ENCODE measurements at places on chromosomes 2 and 18.

DNA sequence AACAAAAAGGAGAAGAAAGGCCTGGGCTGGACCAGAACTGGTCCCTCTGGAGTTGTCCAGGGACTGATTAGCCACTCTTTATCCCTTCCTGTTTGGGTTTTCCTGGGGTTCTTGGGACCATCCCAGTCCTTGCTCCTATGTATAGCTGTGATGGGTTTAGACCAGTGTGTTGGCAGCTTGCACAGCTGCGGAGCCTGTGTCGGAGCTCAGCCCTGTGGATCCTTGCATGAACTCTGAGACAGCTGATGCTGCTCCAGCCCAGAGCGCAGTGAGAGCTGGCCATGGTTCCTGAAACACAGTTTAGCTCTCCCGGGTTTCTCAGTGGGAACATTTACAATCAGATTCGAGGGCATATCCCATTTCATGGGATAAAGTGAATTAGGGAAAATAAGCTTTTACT, 16.9 kb downstream of the IMPA2 start:
- no peak for DNase-seq

GRCh38 chr2:130334026-130334425, 8.7 kb upstream of the IMP4 start:
- peak; percentile 28 for DNase-seq

DNA sequence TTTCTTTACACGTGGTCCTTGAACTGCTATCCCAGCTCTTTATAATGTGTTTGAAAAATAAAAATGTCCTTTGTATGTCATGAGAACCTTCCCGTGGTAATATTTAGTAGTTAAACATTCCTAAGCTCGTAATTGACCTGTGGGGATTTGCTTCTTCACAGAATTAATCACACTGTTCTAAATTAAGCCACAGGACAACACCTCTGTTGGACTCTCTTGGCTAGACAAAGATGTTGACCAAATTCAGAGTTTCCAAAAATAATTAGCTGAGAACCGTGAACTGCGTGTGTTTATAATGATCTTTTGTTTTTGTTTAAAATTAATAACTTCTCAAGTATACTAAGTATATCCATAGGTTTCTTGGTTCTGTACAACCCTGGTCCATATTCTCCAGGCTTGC, 146.1 kb downstream of the GBX2 start:
- no peak for DNase-seq

DNA sequence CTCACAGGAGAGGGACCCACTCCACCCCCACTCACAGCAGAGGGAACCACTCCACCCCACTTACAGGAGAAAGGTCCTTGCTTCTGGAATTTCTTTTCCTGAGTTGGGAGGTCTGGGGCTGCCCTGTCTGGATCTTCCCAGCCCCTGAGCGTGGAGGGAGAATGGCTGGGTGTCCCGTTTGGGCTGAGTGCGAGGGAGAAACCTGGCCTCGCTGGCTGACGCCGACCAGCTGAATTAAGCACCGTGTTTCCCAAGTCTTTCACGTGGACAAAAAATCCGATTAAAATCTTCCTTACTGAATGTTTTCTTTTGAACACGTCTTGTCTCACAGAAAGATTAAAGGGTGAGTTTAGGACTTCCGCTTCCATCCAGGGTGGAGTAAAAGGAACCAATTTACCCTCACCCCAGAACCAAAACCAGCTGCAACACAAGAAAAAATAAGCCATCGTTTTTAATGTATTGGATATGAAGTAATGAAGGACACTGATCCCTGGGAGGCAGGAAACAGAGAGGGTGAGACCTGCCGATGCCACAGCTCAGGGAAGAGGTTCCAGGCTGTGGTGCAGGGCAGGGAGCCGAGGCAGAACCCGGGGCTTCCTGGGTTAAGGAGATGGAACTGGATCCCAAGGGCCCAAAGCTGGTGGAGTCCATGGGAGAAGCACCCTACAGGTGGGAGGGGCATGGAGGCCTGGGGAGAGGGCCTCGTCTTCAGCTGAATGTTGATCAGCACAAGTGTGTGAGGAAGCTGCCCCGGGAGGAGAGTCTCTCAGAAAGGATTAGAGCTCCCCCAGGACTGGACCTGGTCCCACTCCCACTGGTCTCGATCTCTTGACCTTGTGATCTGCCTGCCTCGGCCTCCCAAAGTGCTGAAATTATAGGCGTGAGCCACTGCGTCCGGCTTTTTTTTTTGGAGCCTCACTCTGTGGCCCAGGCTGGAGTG, 60.3 kb downstream of the RTP5 start:
- DNase-seq: no peak

GRCh38 chr2:212330263-212330662, 208.3 kb downstream of the ERBB4 start:
- no peak for DNase-seq

GRCh38 chr2:189287982-189288521, 108.5 kb upstream of the COL5A2 start:
- no peak for DNase-seq

GRCh38 chr18:64438178-64438577, 289.3 kb upstream of the LINC00305 start:
- DNase-seq: no peak

GRCh38 chr2:201642086-201642578, 1.2 kb downstream of the TMEM237 start:
- DNase-seq: no peak

GRCh38 chr2:236628981-236629605, 59.5 kb downstream of the ACKR3 start:
- peak; percentile 25 for DNase-seq

DNA sequence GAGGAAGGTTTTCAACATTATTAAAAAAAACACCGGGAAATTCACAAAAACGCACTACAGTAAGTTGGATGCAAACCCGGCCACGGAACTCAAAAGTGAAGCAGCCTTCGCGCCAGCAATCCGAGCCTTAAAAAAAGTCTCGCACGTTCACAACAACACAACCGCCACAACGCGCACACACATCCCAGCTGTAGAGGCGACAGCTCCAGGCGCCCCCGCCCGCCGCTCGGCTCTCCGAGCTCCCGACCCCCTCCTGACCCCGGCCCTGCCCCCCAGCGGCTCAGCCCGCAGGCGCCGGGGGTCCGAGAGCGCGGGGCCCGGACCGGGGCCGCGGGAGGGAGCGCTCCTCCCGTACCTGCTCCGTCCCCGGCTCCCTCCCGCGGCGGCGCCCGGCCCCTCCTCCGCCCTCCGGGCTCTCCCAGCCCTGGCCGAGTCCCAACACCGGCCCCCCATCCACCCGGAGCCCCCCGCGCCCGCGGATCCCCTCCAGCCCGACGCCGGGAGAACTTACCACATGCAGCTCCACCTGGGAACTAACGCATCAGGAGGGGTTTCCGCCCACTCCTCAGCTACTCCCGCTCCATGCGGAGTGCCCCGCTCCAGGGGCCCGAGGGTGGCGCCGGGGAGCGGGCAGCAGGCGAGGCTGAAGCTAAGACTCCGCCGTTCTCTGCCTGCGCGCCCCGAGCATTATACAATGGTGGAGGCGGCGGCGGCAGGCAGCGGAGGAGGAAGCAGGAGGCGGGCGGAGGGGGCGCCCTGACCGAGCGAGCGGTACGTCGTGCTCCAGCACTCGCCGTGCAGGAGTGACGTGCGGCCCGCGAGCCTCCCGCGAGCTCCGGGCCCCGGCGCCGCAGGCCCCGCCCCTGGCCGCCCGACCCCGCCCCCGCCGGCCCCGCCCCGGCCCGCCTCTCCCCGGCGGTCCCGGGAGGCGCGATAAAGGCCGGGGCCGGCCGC, at the start of gene SERTAD2:
Gene SERTAD2 (minus strand): TSS at position 805 of the 954 bp plus-strand sequence. CDS start 17,042 bp downstream, outside the sequence.
- peak; percentile 88 for DNase-seq

- no peak for DNase-seq
Measured at GRCh38 chr2:173358616-173359015, 3.9 kb downstream of the CDCA7 start.

- no peak for DNase-seq
Measured at GRCh38 chr2:38973266-38973665, 83.6 kb downstream of the ARHGEF33 start.

DNA sequence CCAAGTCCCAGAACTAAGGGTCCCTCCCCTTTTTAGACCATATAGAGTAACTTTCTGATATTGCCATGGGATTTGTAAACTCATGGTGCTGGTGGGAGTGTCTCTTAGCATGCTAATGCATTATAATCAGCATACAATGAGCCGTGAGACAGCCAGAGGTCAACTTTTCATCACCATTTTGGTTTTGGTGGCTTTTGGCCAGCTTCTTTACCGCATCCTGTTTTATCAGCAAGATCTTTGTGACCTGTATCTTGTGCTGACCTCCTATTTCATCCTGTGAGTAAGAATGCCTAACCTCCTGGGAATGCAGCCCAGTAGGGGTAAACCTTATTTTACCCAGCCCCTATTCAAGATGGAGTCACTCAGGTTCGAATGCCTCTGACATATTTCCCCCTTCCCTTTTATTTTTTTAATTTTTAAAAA, 148.2 kb downstream of the PHLPP1 start:
- no peak for DNase-seq

DNA sequence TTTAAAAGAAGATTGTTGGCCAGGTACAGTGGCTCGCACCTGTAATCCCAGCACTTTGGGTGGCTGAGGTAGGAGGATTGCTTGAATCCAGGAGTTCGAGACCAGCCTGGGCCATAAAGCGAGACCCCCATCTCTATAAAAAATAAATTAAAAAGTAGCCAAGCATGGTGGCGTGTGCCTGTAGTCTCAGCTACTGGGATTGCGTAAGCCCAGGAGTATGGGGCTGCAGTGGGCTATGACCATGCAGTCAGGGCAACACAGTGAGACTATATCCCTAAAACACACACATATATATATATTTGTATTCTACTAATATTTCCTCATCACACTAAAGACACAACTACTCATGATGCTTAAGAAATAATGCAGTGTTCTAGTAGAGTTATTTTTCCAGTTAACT, 7.1 kb downstream of the HDHD2 start:
- no peak for DNase-seq

- no peak for DNase-seq
Measured at GRCh38 chr2:105894327-105894944, 149.7 kb downstream of the NCK2 start.

GRCh38 chr2:116879650-116880160, 934.8 kb upstream of the DDX18 start:
- no peak for DNase-seq

GRCh38 chr2:213691351-213691750, 407.1 kb downstream of the SPAG16 start:
- no peak for DNase-seq

DNA sequence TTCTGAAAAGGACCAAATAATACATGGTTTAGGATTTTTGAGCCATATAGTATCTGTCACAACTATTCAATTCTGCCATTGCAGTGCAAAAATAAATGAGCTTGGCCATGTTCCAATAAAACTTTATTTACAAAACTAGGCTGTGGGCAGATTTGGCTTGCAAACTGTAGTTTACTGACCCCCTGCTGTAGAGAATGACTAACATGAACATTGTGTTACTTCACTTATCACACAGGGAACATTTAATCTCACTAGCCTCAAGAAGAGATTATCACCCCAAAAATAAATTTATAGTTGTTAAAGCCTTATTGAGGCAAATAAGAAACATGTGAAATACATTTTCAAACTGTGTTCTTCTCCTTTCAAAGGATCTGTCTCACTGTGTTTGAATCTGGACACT, 766.2 kb downstream of the MBD2 start:
- DNase-seq: no peak

GRCh38 chr2:235068701-235069100, 116.9 kb downstream of the SH3BP4 start:
- DNase-seq: no peak

- DNase-seq: no peak
Measured at GRCh38 chr18:66641056-66641455, 37.2 kb upstream of the CDH19 start.

- no peak for DNase-seq
Measured at GRCh38 chr18:22831441-22831904, 101.7 kb upstream of the RBBP8 start.

DNA sequence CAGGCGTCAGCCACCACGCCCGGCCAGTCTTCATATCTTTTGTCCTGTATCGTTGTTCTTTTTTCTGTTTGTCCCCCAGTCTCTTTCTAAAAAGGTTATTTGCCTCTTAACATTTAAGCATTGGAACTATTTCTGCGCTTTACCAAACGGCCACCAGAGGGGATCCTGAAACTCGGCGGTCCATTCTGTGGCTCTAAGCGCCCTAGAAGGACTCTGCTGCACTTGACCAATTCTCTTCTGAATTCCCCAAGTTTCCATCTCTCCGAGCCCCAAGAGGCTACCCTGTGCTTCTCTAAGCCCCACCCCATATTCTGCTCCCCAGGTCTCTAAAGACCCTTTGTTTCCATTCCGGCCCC, 33.1 kb upstream of the REG3G start:
- no peak for DNase-seq

GRCh38 chr2:127310980-127311379, 17.0 kb upstream of the ERCC3 start:
- DNase-seq: no peak

DNA sequence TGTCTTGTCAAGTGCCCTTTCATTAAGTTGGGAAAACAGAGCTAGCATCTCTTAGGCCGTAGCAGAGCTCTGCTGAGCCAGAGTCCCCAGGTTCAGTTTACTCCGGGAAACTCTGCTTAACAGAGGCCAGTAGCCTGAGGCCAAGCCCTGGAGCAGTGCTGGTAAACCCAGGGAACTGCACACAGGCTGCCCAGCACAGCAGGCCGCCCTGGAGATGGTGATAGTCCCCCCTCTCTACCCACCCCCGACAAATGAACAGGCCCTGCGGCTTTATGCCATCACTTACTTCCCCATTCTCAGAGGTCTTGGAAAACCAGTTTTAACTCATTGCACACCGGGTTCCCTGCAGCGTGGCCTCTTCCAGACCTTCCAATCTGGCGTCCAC, 3.5 kb downstream of the CNNM4 start:
- no peak for DNase-seq

- no peak for DNase-seq
Measured at GRCh38 chr2:20516646-20517341, 69.9 kb downstream of the RHOB start.

- DNase-seq: no peak
Measured at GRCh38 chr2:71223767-71224333, 3.1 kb downstream of the PAIP2B start.

DNA sequence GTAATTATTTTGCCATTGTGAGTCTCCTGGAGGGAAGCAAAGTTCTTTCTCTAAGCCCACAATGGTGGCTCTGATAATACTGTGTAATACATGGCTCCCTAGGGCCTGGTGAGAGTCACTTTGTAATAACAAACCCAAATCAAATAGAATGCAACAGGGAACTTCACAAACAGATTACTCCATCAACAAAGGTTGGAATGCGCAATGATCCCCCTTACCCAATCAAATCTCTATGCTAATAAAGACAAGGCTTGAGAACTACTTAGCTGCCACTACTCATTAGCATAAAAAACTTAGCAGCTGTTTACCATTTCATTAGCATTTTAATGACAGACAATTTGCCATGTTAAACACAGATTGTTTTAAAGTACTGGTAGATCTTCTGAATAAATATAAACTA, 285.6 kb upstream of the SESTD1 start:
- DNase-seq: no peak

- DNase-seq: no peak
Measured at GRCh38 chr2:53353135-53354114, 414.2 kb upstream of the CHAC2 start.

DNA sequence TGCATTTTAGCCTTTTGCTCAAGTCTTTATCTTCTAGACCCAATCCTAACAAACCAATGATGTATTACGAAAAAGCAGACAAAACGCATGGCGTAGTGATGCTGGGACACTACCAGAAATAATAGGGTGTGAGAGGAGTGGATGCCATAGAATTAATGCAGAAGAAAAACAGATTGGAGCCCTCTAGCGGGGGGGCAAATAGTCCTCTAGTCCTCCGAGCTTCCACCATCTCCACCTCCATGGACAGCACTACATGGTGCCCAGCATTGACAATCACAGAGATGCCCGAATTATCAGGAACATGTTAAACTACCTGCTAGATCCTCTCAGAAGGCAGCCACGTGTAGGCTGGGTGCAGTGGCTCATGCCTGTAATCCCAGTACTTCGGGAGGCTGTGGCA, 15.4 kb upstream of the ROCK2 start:
- DNase-seq: no peak
